NAMALWA (cell line): ENCODE measurements at places on chromosomes 11 and 22.
A peak's percentile ranks its signal among the peaks of the same experiment; 100 is the strongest.

DNA sequence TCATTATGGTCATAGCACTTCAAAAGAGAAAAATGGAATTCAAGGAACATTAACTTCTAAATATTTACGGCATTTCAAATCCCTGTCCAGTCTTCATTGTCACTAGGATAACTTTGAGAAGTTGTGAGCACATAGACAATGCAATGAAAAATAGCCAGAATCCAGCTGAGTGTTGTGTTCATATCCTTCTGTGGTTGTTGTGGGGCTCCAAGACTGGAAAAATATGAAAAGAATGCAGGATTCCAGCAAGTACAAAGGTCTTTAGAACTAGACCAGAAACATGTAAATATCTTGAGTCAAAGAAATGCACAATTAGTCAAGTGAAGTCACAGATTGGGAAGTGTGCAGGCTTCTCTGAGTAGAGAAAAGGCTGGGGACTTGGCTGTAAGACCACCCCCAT lies 68.7 kb downstream of the WT1 start:
- DNase-seq, result no peak

DNA sequence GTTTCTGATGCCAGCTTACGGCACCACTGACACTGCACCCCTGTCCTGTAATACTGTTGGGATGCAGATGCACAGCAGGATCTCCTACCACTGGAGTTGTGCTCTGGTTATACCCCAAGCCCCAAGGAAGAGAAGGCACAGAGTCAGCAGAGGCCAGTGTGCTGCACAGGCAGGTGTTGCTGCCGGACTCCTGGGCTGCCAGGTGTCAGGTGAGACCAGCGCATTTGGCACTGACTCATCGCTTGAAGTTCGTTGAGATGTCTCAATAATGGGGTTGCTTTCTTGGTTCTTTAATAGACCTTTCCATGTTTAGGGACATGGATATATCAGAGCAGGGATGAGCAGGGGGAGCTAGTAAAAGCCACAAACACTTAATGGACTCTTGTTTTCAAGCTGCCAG lies 75.7 kb upstream of the TTC12 start:
- no peak for DNase-seq

- no peak for DNase-seq
Measured at GRCh38 chr11:116360221-116360941, 412.4 kb downstream of the BUD13 start.

DNA sequence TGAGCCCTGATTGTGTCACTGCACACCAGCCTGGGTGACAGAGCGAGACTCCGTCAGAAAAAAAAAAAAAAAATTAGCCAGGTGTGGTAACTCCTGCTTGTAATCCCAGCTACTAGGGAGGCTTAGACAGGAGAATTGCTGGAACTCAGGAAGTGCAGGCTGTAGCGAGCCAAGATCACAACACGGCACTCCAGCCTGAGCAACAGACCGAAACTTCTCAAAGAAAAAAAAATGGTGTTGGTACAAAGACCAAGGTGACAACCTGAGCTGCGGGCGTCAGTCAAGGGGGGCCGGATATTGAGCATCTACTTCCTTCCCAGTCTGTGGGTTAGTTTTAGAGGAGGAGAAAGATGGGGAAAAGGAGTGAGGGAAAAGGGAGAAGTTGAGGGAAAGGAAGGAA lies 48.5 kb upstream of the HSPA8 start:
- no peak for DNase-seq

GRCh38 chr11:64340671-64341335 lies 799 bp downstream of the CCDC88B start:
- DNase-seq, result peak; percentile 77

DNA sequence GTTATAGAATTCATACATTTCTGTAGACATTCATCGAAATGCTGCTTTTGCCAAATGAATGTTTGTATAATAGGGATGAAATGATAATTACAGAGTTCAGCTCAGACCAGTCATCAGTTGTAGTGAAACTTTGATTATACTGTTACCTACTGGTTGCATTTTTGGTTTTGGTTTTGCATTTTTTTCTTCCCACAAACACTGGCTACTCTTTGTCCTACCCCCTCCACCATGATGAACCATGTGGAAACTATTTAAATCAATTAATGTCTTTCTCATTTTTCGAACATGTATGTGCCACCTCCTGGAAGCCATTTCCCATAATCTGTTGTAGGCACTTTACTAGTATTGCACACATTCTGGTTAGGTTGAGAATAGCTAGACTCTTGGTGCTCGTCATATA lies 75.3 kb upstream of the MTNR1B start:
- DNase-seq, result no peak

- DNase-seq, result no peak
Measured at GRCh38 chr11:111846636-111847035, 24.7 kb downstream of the ALG9 start.

DNA sequence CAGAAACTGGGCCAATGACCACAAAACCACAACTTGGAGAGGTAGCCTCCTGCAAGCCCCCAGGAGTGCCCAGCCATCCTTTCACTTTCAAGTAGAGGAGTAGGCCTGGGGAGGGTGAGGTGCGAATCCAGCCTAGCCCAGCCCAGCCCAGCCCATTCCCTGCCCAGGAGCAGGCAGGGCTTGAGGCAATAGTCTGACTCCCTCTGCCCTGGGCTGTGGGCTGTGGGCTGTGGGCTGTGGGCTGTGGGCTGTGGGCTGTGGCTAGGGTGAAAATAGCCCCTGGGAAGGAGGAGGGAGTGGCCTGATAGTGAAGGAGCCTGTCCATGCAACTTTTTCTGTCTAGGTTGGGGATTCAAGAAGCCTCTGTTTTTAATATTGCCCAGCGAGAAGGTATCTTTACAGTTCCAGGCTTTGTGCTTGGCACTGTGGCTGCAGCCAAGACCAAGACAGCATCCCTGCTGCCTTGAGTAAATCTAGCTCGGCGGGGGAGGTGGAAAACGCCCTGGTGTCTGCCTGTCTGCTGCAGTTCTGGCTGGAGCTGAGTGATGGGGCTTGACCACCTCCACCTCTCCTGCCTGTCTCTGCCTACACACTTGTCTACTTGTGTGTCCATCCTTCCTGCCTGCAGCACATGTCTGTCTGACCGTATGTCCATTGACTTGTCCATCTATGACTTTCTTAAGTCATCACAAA lies 40.7 kb downstream of the LMO1 start:
- DNase-seq, result no peak

GRCh38 chr22:42358643-42359558 lies 73.3 kb downstream of the NFAM1 start:
- no peak for DNase-seq

GRCh38 chr11:34182921-34183685 lies 77.7 kb downstream of the NAT10 start:
- no peak for DNase-seq

DNA sequence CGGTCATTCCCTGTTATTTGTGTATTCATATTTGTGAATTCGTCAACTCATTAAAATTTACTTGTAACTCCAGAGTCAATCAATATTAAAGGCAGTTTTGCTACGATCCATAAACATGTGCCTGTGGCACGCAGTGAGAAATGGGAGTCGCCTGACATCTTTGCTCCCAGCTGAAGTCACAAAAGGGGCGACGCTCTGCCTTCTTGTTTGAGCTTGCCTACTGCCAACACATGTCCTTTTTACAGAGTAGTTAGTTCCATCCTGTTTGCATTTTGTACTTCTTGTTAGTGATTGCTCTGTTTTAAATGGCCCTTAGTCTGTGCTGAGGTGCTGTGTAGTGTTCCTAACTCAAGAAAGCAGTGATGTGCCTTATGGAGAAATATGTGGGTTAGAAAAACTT lies 305.3 kb downstream of the ETS1 start:
- no peak for DNase-seq

DNA sequence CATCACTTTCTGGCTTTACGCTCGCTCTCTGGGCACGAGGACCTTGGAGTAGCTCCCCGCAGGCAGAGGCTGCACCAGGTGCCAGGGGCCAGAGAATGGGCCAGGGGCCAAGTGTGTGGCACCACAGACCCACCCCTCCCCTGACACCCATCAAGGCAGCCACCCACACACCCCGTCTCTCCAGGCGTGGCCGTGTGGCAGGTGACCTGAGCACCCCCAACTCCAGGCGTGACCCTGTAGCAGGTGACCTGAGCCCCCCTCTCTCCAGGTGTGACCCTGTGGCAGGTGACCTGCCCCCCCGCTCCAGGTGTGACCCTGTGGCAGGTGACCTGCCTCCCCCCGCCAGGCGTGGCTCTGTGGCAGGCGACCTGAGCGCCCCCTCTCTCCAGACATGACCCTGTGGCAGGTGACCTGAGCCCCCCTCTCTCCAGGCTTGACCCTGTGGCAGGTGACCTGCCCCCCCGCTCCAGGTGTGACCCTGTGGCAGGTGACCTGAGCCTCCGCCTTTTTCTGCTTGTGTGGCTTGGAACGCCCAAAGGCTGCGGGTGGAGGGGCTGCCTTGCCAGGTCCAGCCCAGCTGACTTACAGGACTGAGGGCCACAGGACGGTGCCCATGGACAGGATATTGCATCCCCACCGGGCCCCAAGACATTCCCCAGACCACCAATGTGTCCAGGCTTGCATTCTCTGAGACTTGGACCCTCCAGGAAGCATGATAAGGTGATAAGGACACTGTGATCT lies 667.2 kb downstream of the BRD1 start:
- no peak for DNase-seq

DNA sequence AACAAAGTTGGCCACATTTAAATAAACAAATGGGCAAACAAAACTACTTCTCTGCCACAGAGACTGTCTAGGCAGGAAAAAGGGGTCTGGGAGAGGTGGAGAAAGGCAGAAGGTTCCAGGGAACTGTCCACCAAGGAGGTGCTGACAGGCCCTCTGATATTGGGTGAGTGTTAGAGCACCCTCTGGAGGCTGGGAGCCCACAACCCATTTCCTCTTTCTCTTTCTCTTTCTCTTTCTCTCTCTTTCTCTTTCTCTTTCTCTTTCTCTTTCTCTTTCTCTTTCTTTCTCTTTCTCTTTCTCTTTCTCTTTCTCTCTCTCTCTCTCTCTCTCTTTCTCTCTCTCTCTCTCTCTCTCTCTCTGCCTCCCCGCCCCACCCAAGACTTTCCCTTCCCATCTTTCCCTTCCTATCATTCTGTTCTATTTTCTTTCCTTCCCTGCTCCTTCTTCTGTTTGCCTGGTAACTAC lies 912.8 kb downstream of the DLG2 start:
- peak; percentile 84 for DNase-seq

- DNase-seq, result no peak
Measured at GRCh38 chr11:106072804-106073203, 4.3 kb downstream of the KBTBD3 start.

- DNase-seq, result peak; percentile 20
Measured at GRCh38 chr11:34904421-34904955, 11.7 kb downstream of the APIP start.

GRCh38 chr11:120217941-120218694 lies 7.3 kb downstream of the OAF start:
- no peak for DNase-seq
